ENCODE measurements at places on chromosomes 4 and X.

DNA sequence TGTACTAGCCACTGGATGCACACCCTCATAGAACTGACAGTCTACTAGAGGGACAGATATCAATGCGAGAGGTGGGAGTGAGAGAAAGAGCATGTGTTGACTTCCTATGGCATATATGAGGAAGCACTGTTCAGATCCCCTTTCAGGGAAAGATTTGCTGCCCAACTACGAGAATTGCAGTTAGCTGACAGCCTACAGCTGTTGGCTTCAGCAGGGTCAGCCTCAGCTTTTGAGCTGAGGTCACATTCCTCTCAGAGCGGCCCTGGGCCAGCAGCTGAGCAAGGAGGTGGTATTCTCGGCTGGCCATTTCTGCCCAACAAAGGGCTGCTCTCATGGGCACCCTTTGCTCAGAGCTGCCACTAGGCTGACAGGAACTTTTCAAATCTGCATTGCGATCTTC is 580.2 kb downstream of the MID1IP1 start:
- DNase-seq, result no peak

GRCh38 chr4:148445071-148445859 is 3.1 kb upstream of the NR3C2 start:
- DNase-seq, result peak; percentile 74

- DNase-seq, result no peak
Measured at GRCh38 chrX:45591650-45592049, 391.0 kb upstream of the DIPK2B start.

DNA sequence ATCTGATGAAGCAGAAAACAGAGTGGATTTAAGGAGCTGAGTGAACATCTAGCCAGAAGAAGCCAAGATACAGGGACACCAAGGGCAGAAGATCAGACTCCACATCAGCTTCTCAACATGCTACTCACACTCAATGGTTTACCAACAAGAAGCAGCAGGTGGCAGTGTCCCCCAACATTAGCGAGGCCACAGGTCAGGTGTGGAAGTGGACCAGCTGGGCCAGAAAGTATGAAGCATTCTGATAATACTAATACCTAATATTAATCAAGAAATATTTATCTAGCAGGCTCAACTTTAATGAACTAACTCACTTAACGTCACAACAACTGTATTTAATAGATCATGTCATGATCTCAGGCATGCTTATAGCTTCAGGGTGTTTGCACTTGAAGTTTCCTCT is 73.4 kb upstream of the TTC29 start:
- DNase-seq, result peak; percentile 70

Measured in activated T-cell treated with anti-CD3 and anti-CD28 coated beads, Interleukin-2, amount 50 U/mL, for 48 hours (primary cell).